Frontal cortex (tissue), 4 donors: ENCODE measurements at places on chromosomes 3 and 15. TPM values are rescaled to one million over a fixed set of nuclear protein-coding genes. Genes with fewer than 3 reads are reported as not detected.
A peak's percentile ranks its signal among the peaks of the same experiment; 100 is the strongest.

DNA sequence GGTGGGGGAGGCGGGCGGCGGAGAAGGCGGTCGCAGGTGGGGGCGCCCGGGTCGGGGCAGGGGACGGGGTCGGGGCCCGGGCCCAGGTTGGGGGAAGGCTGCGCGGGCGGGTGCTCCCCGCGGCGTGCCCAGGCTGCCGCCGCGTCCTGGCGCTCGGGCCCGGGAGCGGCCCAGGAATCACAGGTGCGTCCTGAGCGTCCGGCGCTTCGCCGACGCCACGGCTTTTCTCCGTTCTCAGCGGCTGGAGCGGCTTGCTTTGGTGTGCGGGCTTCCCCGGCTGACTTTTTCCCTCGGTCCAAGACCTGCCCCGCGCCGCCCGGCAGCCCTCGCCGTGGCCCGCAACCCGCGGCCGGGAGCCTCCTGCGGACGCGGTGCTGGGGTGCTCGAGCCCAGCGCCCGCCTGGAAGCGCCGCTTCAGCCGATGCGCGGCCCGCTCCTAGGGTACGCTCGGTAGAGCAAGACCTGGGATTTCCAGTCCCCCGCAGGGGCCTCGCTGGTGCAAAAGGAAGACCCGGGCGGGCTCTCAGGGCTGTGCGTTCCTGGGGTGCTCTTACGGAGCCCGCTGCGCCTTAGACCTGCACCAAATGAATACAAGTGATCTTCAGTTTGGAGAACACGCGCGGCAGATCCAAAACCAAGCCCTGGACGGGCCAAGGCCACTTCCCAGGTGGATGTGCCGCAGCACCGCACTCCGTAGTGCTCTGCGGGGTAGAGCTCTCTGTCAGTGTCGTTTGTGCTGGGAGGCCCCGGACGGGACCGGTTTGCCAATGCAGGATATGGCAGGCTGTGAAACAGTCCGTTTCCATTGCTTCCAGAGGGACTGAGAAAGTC, 639 bp downstream of the NIPA1 start:
- no peak for DNase-seq

DNA sequence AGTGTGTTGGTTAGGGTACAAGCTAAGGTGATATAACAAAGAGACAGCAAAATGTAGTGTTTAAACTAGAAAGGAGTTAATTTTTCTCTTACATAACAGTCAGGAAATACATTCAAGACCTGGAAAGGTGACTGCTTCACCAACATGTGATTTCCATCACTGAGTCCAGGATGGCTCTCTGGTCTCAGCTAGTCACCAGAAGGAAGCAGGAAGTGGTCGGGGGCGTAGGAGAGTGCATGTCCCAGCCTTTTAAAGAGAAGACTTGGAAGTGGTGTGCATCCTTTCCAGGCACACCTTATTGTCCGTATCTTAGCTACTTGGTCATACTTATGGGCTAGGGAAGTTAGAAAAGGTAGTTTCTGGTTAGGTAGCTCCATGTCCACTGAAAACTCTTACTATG, 11.1 kb upstream of the UBE2Q2 start:
- DNase-seq = no peak

Gene SKOR1
- total RNA-seq = 0.41 TPM

GRCh38 chr3:16477056-16477455, 36.4 kb downstream of the RFTN1 start:
- DNase-seq = no peak

DNA sequence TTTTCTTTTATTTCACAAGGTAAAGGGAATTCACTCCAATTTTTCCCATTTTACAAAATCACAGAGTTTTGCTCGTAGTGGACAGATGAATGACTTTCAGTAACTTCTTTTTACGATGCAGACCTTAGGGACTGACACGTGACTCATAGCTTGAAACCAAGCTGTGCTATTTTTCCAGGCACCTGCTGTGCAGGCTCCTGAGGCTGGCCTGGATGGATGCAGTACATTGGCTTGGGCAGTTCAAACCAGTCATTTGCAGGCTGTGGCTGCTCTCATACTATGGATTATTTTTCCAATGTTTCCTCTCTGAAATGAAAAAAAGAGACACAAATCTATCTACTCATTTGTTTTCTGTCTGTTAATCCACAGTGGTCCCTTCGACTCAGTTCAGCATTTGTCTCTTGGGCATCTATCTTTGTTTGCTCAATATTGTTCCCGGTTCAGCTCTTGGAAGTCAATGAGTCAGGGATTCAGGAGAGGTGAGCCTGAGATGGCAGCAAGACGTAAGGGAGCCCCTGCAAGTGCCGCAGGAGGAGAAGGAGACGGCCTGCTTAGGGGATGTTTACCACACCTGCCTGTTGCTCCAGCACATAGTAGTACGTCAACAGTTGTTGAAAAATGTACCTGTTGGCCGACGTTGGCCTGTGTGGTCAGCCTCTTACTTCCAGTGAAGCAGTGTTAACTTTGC, 92.8 kb downstream of the SV2B start:
- no peak for DNase-seq

DNA sequence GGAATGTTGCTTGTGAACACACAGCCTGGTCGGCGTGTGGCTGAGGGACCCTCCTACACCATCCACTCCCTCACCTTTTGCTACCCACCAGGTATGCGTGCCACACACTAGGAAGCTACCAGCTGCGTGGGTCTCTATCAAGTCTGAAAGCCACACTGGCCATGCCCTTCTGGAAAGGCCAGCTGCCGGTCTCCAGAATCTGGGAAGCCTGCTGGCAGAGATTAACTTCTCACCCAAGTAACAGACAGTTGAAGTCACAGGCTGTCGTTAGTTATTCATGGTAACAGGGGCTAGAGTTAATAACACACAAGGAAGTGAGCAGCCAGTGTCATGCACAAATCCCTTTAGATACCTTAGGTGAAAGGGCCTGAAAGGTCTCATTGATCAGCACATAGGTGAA, 48.1 kb downstream of the SUSD5 start:
- DNase-seq = no peak

DNA sequence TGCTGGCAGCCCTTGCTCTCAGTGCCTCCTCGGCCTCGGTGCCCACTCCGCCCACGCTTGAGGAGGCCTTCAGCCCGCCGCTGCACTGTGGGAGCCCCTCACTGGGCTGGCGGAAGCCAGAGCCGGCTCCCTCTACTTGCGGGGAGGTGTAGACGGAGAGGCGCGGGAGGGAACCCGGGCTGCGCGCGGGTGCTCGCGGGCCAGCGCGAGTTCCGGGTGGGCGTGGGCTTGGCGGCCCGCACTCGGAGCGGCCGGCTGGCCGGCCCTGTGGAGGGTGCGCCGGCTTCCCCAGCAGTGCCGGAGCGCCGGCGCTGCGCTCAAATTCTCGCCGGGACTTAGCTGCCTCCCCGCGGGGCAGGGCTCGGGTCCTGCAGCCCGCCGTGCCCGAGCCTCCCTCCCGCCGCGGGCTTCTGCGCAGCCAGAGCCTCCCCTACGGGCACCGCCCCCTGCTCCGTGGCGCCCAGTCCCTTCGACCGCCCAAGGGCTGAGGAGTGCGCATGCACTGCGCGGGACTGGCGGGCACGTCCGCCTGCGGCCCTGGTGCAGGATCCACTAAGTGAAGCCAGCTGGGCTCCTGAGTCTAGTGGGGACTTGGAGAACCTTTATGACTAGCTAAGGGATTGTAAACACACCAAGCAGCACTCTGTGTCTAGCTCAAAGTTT, 231.5 kb downstream of the EFHB start:
- no peak for DNase-seq

DNA sequence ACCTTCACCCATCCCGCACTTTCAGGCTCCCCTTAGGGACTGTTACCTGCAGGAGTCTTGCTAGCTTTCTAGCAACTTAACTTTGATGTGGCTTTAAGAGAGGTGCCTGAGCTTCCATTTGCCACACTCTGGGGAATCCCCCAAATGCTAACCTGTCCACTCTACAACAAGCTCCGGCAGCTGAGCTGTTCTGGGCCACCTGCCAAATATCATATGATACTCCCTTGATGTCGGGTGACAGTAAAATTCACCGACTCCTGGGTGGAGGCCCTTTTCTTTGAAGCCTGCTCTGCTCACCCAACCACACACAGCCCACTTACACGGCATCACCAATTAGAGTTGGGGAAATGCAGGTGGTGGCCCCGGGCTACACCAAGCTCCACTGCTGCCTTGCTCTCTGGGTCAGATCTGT, 38.0 kb upstream of the XCR1 start:
- DNase-seq = no peak

Gene RTP1
- total RNA-seq = 0.41 TPM

DNA sequence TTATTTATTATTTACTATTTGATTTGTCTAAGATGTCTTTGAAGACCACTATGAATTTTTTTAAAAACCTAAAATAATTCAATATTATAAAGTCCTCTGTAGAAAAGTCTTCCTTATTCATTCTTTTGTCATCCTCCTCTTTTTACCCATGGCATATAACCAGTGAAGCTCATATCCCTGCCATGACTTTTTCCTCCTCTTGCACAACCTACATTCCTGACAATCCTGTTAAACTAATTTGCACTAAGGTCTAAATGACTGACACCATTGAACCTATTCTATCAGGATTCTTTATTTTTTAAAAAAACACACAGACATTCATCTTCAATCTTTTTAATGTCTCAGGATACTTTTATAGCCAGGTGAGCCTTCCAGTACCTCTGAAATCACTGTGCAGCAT, 159.9 kb upstream of the SLC2A2 start:
- no peak for DNase-seq

DNA sequence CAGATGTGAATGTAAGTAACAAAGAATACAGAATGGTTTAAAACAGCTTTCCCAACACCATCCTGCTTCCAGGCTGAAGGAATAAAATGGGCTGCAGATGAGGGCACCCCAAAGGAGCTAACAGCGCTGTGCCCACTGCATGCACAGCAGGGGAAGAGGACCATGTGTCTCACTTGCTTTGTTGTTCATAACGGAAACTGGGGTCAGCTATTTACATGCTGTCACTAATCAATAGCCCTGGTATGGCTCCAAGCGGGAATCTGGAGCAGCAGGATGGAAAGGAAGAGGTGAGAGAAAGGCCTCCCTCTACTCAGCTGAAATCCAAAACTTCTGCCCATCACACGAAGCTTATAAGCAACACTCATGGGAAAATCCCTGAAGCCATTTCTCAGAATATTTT, 67.4 kb downstream of the TBC1D2B start:
- no peak for DNase-seq

DNA sequence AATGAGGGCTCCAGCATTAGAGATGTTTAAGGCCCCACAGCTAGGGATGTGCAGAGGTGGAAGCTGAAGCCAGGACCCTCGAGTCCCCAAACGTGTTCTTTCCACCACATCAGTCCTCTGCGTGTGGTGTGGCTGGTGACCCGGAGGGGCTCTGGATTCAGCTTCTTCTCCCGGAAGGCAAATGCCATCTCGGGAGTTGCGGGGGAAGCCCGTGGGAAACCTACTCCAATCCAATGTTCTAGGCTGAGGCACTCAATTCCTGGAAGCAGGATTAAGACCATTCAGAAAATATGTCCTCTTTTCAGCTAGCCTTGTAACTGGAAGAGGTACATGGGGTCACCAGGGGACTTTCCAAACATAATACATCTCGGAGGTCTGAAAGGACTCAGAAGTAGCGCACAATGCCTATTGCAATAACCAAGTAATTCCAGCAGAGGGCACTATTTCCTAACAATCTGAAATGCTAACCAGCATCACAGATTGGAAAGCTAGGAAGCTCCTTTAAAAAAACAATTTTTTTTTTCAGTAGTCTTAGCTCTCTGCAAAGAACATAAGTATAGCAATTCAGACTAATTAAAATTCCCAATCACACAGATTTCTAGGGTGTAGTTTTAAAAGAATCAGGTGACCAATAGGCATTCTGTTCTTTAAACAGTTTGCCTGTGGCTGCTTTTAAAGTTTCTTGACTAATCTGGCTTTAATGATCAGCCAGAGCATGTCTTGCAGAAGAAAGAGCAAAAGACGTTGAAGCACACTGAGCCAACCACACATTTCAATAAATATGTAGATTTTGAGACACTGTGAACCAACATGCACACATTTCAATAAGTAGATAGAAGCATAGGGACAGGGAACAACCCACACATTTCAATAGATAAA, 36.1 kb downstream of the BNC1 start:
- peak; percentile 23 for DNase-seq

- no peak for DNase-seq
Measured at GRCh38 chr3:42735615-42736014, 33.0 kb upstream of the HHATL start.
